T-helper 22 cell (primary cell): ENCODE measurements at places on chromosomes 7 and 10.

DNA sequence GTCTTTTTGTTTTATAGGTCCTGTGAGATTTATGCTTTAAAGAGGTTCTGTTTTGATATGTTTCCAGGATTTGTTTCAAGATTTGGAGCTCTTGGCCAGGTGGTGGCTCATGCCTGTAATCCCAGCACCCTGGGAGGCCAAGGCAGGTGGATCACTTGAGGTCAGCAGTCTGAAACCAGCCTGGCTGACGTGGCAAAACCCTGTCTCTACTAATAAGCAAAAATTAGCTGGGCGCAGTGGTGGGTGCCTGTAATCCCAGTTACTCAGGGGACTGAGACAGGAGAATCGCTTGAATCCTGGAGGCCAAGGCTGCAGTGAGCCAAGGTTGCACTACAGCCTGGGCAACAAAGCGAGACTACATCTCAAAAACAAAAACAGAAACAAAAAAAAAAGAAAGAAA lies 8.3 kb upstream of the HYAL4 start:
- no peak for DNase-seq

GRCh38 chr7:18518555-18518954 lies 23.0 kb downstream of the HDAC9 start:
- no peak for DNase-seq

DNA sequence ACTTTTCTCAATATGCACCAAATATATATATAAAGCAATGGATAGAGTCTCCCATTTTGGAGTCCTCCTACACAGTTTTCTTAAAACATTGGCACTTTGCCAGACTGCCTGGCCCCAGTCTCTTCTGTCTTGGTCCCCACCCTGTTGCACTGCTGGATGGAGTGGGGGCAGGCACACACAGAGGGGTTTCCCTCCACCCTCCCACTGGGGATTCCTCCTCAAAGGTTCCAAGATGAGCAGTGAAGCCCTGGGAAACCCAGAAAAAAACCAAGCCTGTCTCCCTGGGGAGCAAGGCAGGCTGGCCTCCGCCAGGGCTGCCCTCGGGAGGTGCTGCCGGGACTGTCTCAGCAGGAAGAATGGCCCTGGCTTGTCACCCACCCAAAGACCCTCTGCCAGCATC lies 68.0 kb downstream of the SH3PXD2A start:
- DNase-seq, result no peak

GRCh38 chr10:45425621-45426563 lies 51.9 kb downstream of the ALOX5 start:
- DNase-seq, result no peak

DNA sequence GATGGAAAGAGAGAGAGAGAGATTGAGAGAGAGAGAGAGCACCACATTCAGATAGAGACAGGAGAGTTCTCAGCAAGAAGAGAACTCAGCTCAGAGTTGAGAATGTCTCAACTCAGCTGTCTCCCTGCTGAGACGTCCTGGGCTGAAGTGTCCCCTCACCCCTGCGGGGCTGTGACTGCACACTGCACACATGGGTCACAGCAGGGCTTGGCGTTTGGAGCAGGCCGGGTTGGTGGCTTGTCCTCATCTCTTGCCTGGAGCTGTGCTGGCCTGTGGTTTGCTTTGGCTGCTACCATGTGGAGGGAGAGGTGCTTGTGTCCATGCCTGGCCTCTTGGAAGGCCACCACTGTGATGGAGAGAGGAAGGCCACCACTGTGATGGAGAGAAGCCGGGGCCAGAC lies 167.9 kb downstream of the RNF216 start:
- DNase-seq, result no peak

- DNase-seq, result no peak
Observed at GRCh38 chr7:17548014-17548653, 249.7 kb downstream of the AHR start.

GRCh38 chr10:23481363-23481961 lies 42.6 kb downstream of the OTUD1 start:
- no peak for DNase-seq

DNA sequence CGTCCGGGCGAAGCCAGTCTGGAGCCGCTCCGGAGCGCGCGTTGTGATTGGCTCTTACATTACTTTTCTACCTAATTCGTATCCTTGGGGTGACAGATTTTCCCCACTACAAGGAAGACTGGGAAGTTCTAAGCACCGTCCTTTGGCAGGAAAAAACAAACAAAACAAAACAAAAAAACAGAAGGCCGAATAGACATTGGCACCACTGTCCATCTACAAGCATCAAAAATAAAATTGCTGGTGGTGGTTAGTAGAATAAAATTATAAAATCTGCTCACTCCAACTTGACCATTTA lies 651 bp upstream of the SKAP2 start:
- DNase-seq, result no peak

- DNase-seq, result no peak
Observed at GRCh38 chr7:150939466-150939865, 38.7 kb downstream of the KCNH2 start.

DNA sequence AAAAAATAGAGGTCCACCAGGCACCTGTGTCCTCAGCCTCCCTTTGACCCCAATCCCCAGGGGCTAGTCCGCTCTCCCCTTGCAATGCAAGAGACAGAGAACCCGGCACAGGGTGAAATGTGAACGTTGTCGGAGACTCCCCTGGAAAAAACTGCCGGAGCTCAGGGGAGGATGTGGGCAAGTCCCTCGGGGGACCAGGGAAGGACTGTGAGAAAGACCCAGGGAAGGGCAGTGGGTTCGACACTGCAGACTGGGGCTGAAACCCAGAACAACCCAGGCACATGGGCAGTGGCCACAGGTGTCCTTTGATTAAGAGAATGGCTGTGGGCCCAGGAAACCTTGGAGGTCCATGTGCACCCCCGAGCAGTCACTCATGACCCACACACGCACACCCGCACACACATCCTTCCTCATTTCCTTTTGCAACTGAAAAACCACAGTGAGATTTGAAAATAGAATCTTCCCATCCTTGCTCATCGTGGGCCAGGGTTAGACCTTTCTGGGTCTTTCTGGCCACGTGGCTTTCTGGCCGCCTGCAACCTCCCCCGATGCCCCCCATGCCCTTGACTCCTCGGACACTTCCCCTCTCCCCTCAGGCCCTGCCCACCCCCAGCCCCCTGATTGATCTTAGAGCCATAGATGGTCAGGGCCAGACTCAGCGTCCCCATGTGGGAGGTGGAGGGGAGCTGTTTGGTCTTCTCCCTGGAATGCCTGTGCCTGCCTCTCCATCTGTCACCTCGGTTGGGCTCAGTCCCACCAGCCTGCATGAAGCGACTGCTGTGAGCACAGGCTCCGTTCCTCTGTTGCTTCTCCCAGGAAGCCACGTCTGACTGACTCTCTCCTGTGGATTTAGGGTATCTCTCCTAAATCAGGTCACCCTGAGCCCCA lies 7.9 kb downstream of the LAT2 start:
- DNase-seq, result no peak

DNA sequence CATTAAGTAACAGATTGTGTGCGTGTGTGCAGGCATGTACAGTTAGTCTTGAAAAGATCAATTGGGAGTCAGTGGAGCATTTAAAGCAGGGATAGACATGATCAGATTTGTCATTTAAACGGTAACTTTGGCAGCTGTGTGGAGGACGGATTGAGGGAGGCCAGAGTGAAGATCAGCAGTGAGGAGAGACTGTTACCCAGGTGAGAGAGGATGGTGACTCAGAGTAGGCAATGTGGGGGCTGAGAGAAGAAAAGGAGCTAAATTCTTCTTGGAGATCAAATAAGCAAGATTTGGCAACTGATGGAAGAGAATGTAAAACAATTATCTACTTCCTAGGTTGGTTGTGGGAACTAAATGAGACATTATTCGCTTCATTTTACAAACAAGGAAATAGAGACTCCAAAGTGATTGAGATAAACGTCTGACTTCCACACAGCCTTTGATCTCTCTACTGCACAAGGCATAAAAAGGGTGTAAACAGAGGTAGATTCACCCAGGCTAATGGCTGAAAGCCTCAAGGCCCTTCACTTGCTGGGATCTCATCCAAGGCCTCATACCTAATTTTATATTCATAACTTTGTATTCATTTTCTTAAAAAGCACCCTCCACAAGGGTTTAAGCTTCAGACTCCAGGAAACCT lies 665.1 kb upstream of the GALNT17 start:
- no peak for DNase-seq
